Mucosa of descending colon (tissue), 3 donors: ENCODE measurements at places on chromosomes 3 and 15. TPM values are rescaled to one million over a fixed set of nuclear protein-coding genes. Genes with fewer than 3 reads are reported as not detected.

Gene MAP6D1
- 3.1 TPM for total RNA-seq

Gene ZBED2
- not detected for total RNA-seq

Gene SLC12A1
- total RNA-seq = not detected

GRCh38 chr3:176798680-176799079 is 398.6 kb downstream of the TBL1XR1 start:
- DNase-seq = no peak

DNA sequence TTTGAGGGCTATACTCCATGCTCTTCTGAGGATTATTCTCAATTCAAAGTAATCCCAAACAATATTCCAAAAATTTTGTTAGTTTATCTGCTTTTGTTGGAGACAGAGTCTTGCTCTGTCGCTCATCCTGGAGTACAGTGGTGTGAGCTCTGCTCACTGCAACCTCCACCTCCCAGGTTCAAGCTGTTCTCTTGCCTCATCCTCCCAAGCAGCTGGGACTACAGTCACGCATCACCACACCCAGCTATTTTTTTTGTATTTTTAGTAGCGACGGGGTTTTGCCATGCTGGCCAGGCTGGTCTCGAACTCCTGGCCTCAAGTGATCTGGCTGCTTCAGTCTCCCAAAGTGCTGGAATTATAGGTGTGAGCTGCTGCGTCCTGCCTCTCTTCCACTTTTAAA is 39.1 kb downstream of the MEF2A start:
- DNase-seq = no peak

GRCh38 chr3:52739730-52740129 is 31.0 kb downstream of the NEK4 start:
- no peak for DNase-seq
